ENCODE measurements at places on chromosomes 4 and X. TPM values are rescaled to one million over a fixed set of nuclear protein-coding genes. Genes with fewer than 3 reads are reported as not detected.

DNA sequence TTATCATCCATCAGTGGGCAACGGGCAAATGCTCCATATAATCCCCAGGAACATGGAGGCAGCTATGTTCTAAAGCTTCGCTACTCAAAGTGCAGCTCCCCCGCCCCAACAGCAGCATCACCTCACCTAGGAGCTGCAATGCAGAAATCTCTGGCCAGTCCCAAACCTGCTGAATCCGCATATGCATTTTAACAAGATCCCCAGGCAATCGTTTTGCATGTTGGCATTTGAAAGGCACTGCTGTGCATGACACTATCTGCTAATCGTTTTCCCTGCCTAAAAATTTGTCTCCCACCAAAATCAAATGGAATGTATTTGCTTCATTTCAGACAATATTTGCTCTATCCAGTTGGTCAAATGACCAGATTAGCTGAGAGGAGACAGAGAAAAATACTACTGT lies 15.2 kb downstream of the ADGRG2 start:
- no peak for DNase-seq

DNA sequence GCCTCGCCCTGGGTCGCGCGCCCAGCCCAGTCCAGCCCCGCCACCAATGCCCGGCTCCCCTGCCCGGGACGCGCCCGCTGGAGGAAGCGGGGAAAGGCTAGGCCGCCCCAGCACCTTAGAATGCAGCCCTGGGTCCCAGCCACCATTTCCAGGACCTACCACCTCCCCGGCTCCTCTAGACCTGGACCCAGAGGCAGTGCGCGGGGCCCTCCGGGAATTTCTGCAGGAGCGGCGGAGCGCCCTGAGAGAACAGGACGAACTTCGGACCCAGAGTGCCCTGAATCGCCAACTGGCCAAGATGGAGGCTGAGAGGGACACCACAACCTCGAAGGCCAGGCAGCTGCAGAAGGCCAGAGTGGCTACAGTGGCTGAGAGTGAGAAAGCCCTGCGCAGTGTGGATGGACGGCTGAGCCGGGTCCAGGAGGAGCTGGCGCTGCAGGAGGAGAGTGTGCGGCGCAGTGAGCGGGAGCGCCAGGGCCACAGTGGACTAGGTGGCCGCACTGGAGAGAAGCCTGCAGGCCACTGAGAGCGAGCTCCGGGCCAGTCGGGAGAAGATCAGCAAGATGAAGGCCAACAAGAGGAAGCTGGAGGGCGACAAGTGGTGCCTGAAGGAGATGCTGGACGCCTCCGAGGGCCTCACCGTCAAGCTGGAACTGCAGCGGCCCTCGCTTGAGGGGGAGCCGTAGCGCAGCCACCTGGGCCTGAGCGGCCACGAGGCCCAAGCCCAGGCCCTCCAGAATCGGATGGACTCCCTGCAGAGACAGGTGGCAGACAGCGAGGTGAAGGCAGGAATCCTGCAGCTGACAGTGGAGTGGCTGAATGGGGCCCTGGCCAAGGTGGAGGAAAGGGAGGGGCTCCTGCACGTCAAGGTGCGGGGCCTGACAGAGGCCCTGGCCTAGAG lies 15.5 kb downstream of the SMIM10L2A start:
- DNase-seq = no peak

DNA sequence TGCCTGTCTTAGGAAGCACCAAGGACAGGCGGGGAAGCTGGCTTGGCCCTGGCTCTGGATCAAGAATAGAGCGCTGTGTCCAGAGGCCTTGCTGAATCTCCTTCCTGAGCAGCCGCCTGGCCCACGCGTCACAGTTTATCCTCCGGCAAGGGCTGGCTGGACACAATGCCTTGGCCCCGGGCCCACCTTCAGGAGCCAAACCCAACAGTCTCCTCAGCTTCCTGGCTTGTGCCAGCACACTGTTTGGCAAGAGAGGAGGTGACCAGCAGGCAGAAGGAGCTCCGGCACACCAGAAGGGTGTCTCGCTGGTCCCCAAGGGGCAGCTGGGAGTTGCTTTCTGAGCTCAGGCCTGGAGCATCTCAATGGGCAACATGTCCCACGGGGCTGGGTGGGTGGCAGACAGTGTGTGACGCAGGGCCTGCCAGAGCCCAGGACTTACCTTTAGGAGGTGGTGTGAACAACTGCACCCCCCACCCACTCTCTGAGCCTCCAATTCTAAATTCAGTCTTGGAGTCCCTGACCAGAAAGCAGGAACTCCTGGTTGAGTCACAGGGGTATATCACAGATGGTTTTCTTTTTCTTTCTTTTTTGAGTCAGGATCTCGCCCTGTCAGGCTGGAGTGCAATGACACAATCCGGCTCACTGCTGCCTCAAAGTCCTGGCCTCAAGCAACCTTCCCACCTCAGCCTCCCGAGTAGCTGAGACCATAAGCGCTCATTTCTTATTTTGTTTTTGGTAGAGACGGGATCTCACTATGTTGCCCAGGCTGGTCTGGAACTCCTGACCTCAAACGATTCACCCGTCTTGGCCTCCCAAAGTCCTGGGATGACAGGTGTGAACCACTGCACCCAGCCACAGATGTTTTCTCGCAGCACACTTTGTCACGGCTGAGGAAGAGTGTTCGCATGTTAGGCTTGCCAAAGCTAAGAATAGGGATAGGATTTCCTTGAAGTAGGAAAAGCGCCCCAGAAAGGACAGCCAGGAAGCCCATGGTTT lies 361.2 kb downstream of the BCOR start:
- peak; percentile 80 for DNase-seq

DNA sequence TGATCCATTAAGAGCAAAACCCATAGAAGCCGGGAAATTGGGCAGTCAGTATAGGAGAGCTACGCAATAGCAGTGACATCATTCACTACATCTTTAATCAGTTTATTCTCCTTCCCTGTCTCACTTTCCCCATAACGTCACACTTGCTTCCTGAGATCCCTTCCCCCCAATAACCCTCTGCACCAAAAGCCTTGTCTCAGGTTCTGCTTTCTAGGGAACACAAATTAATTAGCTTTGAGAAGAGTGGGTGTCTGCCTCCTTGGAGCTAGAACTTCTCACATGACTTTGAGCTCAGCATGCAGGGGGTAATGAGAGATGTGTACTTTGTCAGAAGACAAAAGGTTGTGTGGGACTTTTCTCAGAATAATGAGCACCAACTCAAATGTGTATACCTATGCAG lies 128.3 kb upstream of the MAOA start:
- DNase-seq = no peak

The AKAP4 gene
- total RNA-seq = not detected

The POU3F4 gene
- total RNA-seq = not detected

DNA sequence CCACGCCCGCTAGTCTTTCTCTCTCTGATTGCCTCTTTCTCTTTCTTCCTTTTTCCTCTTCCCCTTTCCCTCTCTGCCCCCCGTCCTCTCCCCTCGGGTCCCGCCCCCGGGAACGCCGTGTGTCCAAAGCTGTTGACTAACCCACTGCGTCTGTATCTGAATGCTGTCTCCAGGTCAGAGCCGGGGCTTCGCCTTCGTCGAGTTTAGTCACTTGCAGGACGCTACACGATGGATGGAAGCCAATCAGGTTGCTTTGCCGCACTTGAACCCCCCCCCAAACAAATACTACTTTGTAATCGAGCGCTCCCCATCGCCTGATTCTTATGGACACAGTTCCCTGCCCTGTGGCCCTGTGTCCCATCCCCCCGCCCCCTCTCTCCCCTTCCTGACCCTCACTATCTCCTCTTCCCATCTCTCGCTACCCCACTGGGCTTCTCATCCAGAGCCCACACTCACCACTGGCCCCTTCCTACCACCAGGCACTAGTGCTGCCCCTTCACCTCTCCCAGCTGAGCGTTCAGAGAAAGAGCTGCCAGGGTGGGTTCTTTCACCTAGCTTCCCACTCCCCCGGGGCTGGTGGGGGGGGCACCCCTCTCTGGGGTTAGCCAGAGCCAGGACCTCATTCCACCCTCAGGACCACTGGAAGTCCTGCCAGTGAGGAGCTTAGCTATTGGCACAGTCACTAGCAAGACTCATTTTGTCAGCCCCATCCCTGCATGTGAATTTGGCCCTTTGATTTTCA lies 18.6 kb upstream of the UBA1 start:
- peak; percentile 40 for DNase-seq

- no peak for DNase-seq
Observed at GRCh38 chr4:140679576-140679975, 76.6 kb downstream of the TBC1D9 start.

DNA sequence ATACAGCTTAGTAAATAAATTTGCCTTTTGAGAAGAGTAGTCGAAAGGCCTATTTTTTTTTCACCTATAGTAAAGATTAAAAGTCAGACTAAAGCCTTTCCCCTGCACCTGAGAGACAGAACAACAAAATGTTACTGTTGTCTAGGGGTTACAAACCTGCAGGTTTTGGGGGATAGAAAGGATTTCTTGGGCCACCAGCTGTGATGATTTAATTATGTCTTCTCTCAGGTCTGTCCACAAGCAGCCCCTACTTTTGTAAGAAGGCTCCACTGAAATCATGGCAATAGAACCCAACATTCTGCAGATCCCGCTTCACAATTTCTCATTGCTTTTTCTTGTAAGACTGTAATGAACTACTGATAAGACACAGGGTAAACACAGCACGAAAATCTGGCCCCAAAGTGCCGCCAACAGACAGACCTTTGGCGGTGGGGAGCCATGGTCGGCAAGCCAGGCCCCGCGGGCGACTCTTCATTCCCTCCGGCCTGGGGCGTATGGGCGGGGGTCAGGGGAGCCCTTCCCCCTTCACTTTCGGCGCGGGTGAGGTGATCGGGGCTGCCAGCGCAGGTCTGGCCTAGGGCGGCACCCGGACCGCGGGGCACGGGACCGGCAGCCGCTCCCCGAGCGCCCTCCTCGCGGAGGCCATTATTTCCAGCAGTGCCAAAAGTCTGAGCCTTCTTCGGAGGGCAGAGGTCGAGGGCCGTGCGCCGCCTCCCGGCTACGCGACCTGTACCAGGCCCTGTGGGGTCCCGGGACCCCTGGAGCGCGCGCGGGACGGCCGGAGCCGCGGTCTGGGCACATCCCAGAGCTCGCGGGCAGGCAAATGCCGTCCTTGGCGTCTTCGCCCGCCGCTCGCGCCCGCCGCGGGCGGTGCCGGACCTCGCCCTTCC lies 812 bp upstream of the KDM6A start:
- DNase-seq = peak; percentile 61

The HSFX2 gene
- not detected for total RNA-seq

DNA sequence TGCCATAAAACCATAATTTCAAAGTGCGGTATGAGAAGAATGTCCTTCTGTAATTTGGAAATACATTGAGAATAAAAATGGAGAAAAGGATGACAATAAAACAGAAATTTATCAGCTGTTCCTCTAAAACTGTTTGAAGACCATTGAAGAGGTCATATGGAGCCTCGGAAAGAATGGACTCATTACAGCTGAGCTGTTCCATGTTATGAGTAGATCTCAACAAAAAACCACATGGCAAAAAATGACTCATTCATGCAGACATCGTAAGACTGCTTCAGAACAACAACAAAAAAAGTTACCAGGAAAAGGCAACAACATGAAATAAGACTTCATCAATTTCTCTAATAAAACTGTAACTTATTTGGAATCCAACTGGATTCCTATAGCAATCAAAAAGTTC lies 39.7 kb downstream of the AKAP4 start:
- no peak for DNase-seq

- DNase-seq = no peak
Observed at GRCh38 chr4:126757219-126757618, 875.5 kb upstream of the INTU start.

DNA sequence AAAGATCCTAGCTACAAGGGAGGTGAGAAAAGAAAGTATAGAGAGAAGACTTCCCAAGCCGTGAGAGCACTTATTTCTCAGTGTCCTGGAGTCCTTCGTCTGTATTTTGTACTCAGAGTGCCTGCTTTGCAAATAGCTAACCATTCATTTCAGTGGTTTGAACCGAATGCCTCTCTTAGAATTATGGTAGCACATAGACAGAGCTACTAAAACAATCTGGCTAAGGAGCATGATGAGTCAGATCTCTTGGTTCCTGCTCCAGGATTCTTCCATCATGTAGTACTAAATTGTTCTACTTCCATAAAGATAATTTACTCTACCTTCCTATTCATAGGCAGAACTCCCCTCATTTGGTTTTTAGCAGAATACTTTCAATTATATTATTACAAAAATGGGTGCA lies 946.6 kb downstream of the STIM2 start:
- no peak for DNase-seq

- peak; percentile 74 for DNase-seq
Observed at GRCh38 chr4:172982151-172982590, 186.4 kb upstream of the GALNT7 start.

The TREX2 gene
- 2.1 TPM for total RNA-seq

Measured in ureter (tissue), 1 donor.